ENCODE measurements at places on chromosomes 2 and 18.

- DNase-seq, result no peak
Observed at GRCh38 chr2:3420769-3421397, 41.4 kb downstream of the TRAPPC12 start.

GRCh38 chr2:231374771-231375170, 20.7 kb upstream of the B3GNT7 start:
- DNase-seq, result no peak

DNA sequence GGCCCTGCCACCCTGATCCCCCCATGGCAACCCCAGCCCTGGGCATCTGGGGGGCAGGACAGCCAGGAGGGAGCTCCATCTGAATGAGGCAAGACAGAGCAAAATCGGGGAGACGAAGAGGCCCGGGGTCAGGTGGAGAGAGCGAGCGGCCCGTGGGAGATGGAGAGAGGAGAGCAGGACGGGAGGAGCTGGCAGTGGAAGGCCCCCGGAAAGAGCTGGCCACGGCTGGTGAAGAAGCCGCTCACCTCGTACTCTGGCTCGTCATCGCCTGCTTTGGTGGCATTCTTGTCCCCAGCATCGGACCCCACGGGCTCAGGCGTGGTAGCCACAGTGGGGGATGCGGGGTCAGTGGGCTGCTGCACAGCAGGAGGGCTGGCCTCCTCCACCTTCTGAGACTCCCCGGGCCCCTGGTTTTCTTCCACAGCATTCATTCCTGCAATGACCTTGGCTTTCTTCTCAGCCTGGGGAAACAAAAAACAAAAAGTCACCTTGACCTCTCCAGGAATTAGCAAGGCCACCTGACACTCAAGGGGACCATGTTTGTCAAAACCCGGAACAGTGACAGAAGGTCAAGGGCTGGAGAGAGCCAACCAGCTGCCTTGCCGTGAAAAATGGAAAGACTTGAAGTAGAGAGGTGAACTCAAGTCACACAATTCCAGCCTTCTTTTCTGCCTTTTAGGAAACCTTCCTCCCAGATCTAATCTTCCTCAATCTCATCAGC, 79.6 kb upstream of the POMC start:
- DNase-seq, result no peak

DNA sequence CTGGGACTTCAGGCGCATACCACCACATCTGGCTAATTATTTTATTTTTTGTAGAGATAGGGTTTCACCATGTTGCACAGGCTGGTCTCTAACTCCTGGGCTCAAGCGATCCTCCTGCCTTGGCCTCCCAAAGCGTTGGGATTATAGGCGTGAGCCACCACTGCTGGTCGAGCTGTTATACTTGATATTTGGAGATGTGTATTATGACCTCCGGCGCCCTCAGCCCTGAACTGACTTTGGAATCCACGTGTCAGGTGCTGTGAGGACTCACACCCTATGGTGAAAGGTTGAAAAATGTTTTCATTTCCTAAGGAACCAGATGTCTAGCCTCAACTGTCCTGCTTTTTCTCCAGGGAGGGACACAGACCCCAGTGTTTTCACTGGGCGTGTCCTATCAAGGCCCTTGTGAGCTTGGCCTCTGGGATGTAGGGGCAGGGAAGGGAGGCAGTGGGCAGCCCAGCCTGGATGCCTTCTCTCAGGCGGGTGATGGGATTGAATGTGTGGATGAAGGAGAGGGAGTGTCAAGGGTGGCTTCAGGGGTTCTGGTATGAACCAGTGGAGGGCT, 56.4 kb upstream of the HAAO start:
- no peak for DNase-seq

- no peak for DNase-seq
Observed at GRCh38 chr2:196594158-196594557, 45.4 kb upstream of the CCDC150 start.

DNA sequence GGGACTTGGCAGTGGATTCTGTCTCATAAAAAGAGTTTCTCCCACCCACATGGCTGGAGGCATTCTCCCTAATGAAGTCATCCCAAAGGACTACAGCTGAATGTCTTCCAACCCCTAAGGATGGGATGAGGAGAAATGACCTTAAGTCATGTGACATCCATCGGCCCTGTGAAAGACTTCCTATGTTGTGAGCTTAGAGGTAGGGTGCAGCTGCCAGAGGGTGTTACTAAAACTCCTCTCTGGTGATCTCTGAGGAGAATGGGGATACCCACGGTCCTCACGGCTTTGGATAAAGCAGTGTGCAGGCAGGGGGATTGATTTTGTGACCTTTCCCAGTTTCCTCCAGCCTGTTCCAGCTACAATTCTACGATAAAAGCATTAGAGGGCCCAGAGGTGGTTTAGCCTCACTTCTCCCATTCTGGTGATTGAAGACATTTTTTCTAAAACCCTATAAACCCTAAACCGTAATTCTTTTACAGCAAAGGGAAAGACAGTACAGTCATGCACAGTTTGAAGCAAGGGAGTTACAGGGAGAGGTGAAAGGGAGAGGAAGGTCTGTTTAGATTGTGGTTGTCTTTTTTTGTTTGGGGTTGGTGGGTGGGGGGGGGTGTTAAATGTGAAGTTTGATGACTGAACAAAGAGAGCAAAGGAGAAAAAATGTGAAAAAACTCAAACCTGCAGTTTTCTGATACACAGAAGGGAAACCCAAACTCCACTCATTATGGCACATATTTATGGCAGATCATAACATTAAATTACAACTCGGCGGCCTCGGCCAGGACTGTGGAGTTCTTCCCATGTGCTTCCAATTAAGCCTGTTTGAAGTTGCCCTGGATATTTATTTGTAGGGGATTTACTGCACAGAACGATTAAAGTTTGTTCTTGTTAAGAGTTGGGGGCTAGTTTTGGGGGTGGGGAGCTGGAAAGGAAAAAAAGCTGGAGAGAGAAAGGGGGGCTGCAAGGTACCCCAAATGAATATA, 26.6 kb upstream of the SLC14A2 start:
- DNase-seq, result no peak

All from NCI-H187 (cell line).